PC-9 (cell line): ENCODE measurements at places on chromosomes 11 and 22. TPM values are rescaled to one million over a fixed set of nuclear protein-coding genes. Genes with fewer than 3 reads are reported as not detected.

MS4A8 gene
- total RNA-seq, result not detected in 2 replicates

DNA sequence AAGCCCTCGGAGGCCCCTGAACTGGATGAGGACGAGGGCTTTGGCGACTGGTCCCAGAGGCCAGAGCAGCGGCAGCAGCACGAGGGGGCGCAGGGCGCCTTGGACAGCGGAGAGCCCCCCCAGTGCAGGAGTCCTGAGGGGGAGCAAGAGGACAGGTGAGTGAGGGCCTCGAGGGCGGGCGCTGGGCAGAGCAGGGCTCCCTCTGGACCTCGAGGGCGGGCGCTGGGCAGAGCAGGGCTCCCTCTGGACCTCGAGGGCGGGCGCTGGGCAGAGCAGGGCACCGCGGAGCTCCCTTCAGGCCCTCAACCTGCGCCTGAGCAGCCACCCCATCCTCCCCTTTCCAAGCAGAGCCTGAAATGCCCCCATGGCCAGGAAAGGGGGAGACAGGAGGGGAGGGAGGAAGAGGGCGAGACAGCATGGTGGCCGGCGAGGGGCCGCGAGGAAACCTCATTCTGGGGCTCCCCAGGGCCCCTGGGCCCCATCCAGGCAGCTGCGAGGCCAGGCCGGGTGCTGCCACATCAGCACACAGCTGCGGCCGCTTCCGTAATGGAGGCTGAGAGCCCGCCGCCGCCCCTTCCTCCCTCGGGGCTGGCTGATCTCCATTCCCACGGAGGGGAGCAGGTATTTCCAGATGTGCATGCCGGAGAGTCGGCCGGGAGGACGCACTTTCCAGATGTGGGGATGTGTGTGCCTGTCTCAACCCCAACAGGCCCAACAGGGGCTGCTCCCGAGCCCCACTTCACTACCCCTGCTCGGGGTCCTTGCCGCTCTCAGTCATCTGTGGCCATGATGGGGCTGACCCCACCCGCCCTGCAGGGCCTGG, 10.0 kb downstream of the PRR33 start:
- no peaks in the 10 kb centered on the region for H3K36me3 ChIP-seq
- no peak overlapping the region for H3K4me3 ChIP-seq
- no peaks in the 10 kb centered on the region for H3K4me1 ChIP-seq

GRCh38 chr11:112663947-112664634, 297.1 kb upstream of the NCAM1 start:
- no peaks in the 10 kb centered on the region for H3K4me1 ChIP-seq
- H3K36me3 ChIP-seq, result no peaks in the 10 kb centered on the region
- no peak overlapping the region for H3K27ac ChIP-seq

- no peaks in the 10 kb centered on the region for H3K36me3 ChIP-seq
- no peak for DNase-seq
- no peaks in the 10 kb centered on the region for H3K27me3 ChIP-seq
Observed at GRCh38 chr11:15179167-15179566, 64.4 kb downstream of the INSC start.

NNMT gene
- total RNA-seq, result not detected in 2 replicates

GRCh38 chr11:12636871-12637410, 37.3 kb upstream of the TEAD1 start:
- no peak for DNase-seq
- no peak overlapping the region for H3K4me3 ChIP-seq
- no peaks in the 10 kb centered on the region for H3K27me3 ChIP-seq
- H3K4me1 ChIP-seq, result no peaks in the 10 kb centered on the region
- no peak overlapping the region for H3K27ac ChIP-seq
- no peaks in the 10 kb centered on the region for H3K36me3 ChIP-seq

GRCh38 chr11:115222863-115223530, 281.2 kb downstream of the CADM1 start:
- H3K27me3 ChIP-seq, result no peaks in the 10 kb centered on the region
- no peak overlapping the region for H3K27ac ChIP-seq
- DNase-seq, result no peak
- no peaks in the 10 kb centered on the region for H3K4me1 ChIP-seq
- H3K4me3 ChIP-seq, result no peak overlapping the region

- no peak overlapping the region for H3K4me3 ChIP-seq
- no peak for DNase-seq
- H3K4me1 ChIP-seq, result no peaks in the 10 kb centered on the region
- H3K27ac ChIP-seq, result no peak overlapping the region
Observed at GRCh38 chr22:29224121-29224858, 18.6 kb downstream of the EMID1 start.

APOL4 gene
- not detected in 2 replicates for total RNA-seq

DNA sequence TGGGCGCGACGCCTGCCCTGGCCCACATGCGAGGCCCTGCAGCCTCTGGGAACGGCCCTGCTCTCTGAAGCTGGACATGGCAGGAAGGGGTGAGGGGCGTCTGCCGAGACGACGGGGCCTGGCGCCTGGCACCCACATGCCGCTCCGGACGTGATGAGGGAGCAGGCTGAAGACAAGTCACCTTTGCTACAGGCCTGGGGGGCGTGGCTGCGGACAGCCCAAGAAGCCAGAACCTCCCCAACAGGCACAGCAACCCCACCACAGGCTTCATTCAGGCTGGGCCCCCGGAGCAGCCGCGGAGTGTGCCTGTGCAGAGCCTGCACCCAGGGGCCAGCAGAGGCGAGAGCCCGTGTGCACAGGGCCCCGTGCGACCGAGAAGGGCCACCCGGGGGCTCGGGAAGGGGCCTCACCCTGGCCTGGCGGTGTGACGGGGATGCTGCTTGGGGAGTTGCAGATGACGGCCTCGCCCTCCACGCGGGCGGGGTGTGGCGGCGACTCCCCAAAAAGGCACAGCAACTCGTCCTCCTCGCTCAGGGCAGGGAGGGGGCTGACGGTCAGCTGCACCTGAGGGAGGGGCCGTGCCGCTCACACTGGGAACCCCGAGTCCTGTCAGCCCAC, 16.6 kb upstream of the MAPK11 start:
- no peak for DNase-seq
- H3K27ac ChIP-seq, result no peak overlapping the region
- peaks cover 23% of the 10 kb centered on the region for H3K4me1 ChIP-seq
- no peaks in the 10 kb centered on the region for H3K27me3 ChIP-seq

DNA sequence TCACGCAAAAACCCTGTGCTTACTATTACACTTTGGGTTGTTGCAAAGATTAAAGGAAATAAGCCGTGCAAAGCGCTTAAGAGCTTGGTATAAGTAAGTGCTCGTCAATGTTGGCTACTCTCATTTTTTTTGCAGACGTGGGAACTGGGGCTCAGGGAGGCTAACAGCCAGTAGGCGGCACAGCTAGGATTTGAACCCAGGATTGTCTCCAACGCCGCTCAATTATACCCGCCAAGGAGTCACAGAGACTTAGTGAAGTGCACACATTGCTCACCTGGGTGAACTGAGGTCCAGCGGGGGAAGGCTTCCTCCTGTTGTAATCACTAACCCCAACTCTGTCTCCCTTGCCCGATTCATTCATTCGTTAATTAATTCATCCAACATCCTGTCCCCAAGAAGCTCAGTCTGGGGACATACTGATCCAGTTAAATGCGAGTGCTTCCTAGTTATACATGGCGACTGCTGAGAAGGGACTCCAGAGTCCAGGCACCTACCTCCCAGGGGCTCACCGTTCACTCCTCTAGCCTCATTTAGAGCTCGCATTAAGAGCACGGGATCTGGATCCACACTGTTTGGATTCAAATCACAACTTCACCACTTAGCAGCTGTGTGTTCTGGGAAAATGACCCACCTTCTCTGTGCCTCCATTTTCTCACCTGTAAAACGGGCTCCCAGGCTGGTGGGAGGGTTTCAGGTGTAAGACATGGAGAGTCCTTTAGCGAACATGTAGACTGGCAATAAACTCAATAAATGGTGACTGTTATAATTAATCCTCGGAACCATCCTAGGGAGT, 838 bp upstream of the MTFP1 start:
- peak overlapping the region; percentile 70 for H3K4me3 ChIP-seq
- peak; percentile 27 for DNase-seq
- H3K4me1 ChIP-seq, result peaks cover 39% of the 10 kb centered on the region
- 0 out of 2 replicates have a peak, but pooled peaks cover 9% of the 10 kb centered on the region for H3K36me3 ChIP-seq
- peak overlapping the region; percentile 93 for H3K27ac ChIP-seq

E2F8 gene
- total RNA-seq, result 22.0 and 26.7 TPM in 2 replicates

LRRC51 gene
- 17.5 and 19.6 TPM in 2 replicates for total RNA-seq

DNA sequence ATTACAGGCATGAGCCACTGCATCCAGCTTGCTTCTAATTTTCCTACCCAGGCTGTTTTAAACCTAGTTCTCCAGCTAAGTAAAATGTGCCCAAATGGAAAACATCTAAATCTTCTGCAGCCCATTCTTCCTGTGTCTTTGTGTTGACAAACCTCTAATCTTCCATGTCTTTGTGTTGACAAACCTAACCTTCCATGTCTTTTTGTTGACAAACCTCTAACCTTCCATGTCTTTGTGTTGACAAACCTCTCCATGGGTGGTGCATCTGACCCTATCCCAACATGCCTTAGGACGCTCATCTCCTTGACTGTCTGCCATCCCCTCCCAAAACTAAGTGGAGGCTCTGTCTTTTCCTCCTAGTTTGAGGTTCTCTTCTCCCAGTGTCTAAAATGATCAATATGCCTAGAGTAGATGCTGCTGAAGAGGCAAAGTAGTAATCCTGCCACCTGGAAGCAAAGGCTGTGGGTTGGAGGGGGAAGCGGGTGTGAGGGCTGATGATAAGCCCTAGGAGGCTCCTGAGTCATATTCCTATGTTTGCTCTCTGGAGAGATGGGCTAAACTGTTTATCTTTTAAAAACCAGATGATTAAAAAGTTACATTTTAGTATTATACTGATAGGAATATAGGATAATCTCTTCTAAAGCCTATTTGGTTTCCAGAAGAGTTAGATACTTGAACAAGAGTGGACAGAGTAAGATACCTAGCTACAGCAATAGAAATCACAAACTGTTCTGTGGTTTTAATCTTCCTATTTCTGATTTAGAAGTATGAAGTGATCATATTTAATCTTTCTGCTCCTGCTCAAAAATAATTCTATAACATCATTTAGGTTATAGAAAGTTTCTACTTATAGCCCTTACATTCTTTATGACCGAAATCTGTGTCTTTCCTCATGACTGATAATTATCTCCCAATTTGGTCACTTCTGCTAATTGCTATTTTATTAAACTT, 7.9 kb downstream of the FEN1 start:
- no peak for DNase-seq
- no peak overlapping the region for H3K27ac ChIP-seq
- H3K27me3 ChIP-seq, result no peaks in the 10 kb centered on the region

DNA sequence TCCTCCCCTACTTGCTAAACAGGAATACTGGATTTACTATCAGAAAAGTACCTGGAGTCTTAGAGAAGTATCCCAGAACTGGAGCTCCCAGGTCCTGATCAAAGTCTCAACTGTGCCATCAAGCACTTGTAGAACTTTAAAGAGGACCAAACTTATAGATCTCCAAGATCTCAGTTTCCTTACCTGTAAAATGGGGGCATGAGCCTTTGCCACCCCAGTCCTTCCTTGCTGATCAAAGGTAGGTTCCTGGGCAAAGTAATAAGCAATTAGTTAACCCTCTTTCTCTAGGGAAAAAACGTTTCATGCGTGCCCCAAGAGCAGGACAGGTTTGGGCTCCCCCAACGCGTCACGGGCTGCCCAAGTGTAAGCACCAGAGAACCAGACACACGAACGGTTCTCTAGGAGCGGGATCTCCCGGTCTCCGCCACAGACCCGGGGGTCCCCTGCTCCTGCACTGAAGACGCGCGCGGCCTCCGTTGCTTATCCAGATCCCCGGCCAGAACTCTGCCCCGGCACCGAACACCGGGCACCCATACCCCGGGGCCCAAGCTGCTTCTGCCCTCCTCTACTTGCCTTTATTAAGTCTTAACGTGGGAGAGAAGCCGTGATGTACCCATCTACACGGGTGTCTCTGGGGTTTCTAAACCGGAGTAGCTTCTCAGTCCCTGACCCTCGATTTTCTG, 505 bp downstream of the ZNF214 start:
- DNase-seq, result no peak
- H3K4me1 ChIP-seq, result no peaks in the 10 kb centered on the region
- no peaks in the 10 kb centered on the region for H3K27me3 ChIP-seq
- no peak overlapping the region for H3K27ac ChIP-seq
- H3K36me3 ChIP-seq, result no peaks in the 10 kb centered on the region

- no peak overlapping the region for H3K4me3 ChIP-seq
- H3K27ac ChIP-seq, result no peak overlapping the region
- no peak for DNase-seq
- H3K27me3 ChIP-seq, result no peaks in the 10 kb centered on the region
- H3K4me1 ChIP-seq, result peaks cover 7% of the 10 kb centered on the region; the same call in 1 of the 2 replicates
Observed at GRCh38 chr11:74641289-74641688, 48.9 kb downstream of the POLD3 start.

GRCh38 chr11:2473361-2474058, 28.7 kb downstream of the KCNQ1 start:
- no peaks in the 10 kb centered on the region for H3K4me1 ChIP-seq
- no peak overlapping the region for H3K27ac ChIP-seq
- H3K27me3 ChIP-seq, result peaks cover 6% of the 10 kb centered on the region; the same call in 1 of the 2 replicates

DNA sequence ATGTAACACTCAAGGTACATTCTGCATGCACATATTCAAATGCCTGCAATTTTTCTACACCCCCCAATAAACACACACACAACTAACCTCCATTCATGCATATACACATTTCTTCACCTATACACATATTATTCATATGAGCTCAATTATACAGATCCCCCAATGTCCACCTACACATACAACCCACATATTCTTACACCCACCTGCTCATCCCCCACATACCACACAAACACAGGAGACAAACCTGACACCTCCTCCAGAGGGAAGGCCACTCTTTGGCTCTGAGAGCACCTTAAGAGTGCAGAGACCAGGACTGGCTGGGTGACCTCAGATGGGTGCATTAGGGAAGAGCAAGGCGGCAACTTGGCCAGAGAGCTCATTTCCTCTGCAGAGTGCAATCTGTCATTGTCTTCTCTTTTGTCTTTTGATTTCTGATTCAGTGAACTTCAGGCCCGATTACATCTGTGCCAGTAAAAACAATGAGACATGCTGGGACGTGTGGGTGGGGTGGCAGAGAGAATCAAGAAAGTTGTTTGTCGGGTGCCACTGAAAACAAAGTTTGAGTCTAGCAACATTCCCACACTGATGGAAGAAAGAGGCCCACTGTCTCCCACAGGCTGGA, 208.4 kb downstream of the NXPE2 start:
- no peak for DNase-seq
- no peak overlapping the region for H3K27ac ChIP-seq
- H3K36me3 ChIP-seq, result no peaks in the 10 kb centered on the region
- peaks cover 32% of the 10 kb centered on the region for H3K27me3 ChIP-seq
- H3K4me3 ChIP-seq, result no peak overlapping the region

OR2D2 gene
- not detected in 2 replicates for total RNA-seq
